ENCODE measurements at places on chromosomes 5 and 9.

GRCh38 chr9:93071464-93071863 lies 13.0 kb downstream of the SUSD3 start:
- DNase-seq: peak; percentile 21

DNA sequence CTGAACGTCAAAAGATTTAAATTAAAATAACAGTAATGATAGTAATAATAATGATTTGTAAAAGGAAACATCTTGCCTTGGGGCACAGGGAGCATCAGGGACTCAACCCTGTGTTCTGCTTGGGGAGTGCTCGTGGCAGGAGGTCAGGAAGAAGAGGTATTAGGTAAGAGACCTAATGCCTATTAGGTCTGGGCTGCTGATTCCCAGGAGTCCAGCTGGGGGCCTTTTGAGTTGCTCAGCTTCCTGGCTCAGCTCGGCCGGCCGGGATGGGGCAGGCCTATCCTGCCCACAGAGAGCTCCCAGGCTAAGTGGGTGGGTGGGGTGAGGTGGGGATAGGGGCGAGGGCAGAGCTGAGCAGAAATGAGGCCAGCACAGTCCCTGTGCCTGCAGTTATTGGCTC lies 17.5 kb downstream of the LMX1B start:
- no peak for DNase-seq

DNA sequence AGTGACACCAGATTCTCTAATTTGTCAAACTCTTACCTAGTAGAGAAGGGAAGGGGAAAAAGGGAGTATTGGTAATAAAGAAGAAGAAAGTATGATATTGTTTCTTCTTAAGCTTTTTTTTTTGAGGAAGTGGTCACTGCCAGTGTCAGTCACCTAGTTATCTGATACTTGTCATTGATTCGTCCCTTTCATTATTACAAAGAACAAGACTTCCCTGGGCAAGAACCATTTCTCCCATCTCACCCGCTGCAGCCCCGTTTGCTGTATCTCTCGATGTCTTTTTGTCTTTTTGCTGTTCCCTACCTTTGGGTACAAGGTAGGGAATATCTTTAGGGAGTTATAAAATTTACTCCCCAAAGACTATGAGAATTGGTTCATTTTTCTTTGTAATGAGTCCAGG lies 249.0 kb downstream of the ARHGAP26 start:
- DNase-seq: no peak

- DNase-seq: no peak
These were observed 16.5 kb upstream of the TMEM171 start for GRCh38 chr5:73103870-73104299.

DNA sequence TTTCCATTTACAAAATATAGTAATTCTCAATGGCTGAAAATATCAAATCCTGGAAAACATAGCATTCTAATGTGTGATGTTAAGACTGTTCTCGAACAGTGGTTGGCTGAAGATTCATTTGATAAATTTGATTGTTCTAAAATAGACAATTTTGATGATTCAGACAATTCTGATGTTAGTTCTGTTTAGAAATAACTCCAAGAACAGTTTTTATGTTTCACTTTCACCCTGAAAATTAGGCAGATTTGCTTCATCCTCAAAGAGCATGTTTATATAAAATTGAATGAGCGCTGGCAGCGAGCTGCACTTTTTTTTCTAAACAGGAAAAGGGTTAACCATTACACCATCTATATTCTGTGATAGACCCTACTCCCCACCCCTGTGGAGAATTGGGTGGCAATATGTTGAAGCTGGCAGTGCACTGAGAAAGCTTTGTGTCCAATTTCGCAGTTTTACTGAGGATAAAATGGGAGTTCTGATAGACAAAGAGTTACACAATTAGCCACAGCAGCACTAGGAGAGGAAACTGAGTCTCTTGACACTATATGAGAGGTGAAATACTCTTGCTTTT lies 69.6 kb upstream of the TMED7 start:
- no peak for DNase-seq

GRCh38 chr5:150428106-150428876 lies 15.6 kb upstream of the CD74 start:
- no peak for DNase-seq

DNA sequence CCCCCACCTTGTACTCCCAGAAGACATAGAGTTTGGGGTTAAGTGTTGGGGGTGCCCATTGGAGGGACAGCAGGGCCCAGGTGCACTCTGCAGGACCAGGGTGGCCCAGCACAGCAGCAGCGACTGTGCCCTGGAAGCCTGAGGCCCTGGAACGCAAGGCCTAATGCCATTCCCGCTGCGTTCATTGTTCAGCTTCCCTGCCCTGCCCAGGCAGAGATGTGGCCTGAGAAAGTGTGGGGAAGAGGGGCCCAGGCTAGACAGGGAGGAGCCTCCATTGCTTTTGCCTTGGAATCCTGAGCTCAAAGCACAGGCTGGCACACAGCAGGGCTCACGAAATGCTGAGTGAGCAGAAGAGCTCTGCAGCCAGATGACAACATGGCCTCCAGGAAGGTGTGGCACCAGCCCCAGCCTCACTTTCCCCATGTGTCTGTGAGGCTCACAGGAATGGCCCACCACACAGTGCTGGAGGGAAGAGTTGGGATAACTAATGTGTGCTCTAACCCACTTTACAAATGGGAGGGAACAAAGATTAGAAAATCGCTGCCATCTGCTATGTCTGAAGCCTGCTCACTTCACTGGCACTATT lies 19.4 kb downstream of the S1PR3 start:
- DNase-seq: no peak

GRCh38 chr9:134666831-134667230 lies 25.2 kb downstream of the COL5A1 start:
- DNase-seq: peak; percentile 67

GRCh38 chr5:108528655-108529054 lies 146.8 kb upstream of the FBXL17 start:
- DNase-seq: no peak

- DNase-seq: peak; percentile 64
These were observed 52.2 kb upstream of the SPINK5 start for GRCh38 chr5:148011398-148012137.

GRCh38 chr5:78573318-78573717 lies 75.3 kb downstream of the LHFPL2 start:
- no peak for DNase-seq
